ENCODE measurements at places on chromosomes 3 and 15. TPM values are rescaled to one million over a fixed set of nuclear protein-coding genes. Genes with fewer than 3 reads are reported as not detected.

DNA sequence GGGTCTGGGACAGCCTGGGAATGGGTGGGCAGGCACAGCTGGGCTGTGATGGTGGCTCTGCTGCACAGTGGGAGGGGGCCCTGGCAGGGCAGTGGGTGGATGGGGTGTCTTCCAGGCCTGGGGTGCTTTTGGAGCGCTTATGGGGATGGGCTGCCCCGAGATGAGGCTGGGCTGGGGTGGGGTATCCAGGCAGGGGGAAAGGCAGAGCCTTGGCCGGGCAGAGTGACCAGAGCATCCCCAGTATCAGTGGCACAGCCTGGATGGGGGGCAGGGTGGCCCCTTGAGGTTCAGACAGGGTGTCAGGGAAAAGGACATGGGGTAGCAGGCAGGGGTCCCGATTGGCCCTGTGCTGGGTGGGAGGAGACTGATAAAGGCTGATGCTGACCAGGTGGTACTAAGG is 26.6 kb downstream of the HDAC11 start:
- no peak for DNase-seq

DNA sequence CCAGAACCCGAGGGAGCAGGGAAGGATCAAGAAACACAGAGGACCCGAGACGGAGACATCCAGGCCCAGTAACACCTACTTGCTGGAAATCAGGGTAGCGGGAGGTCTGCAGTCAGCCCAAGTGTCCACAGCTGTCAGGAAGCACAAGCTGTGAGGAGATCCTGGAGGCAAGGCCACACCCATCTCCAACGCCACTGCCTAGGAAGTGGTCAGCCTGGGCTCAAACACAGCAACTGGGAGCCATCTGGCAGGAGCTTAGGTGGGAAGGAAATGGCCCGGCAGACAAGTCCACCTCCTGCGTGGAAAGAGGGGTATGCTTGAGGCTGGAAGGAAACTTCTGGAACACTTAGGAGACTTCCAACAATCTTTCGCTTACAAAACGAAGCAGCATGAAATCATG is 407.1 kb downstream of the VPS13C start:
- DNase-seq, result no peak

- no peak for DNase-seq
These were observed 250.3 kb upstream of the RASGRP1 start for GRCh38 chr15:38814891-38815290.

DNA sequence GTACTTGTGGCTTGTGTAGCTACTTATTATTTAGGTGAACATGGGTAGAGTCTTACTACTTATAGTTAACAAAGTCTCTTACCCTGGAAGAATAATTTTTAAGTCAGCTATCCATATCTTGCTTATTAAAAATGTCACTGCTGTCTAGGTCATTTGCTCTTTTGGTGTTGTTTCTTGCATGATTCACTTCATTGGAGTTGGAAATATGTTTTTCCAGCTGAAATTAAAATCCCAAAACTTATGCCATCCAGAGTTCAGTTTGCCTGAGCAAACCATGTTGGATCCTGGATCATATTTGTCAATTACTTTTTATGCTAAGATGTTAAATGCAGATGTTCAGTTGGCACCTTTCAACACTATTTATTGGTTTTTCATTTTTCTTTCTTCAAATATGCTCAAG is 421.0 kb upstream of the RBMS3 start:
- DNase-seq, result no peak

GRCh38 chr15:62850791-62851291 is 191.7 kb upstream of the TPM1 start:
- DNase-seq, result no peak

DNA sequence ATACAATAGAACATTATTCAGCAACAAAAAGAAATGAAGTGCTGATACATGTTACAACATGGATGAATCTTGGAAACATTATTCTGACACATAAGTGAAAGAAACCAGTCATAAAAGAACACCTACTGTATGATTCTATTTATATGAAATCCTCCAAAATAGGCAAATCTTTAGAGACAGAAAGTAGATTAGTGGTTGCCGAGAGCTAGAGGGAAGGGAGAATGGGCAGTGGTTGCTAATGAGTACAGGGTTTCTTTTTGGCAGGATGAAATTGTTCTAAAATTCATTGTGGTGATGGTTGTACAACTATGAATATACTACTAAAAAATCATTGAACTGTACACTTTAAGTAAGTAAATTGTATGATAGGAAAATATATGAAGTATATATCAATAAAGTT is 6.3 kb upstream of the LRRC58 start:
- no peak for DNase-seq

- no peak for DNase-seq
These were observed 99.4 kb downstream of the FLNB start for GRCh38 chr3:58107597-58107996.

GRCh38 chr15:57656434-57656833 is 50.1 kb upstream of the POLR2M start:
- DNase-seq, result no peak

DNA sequence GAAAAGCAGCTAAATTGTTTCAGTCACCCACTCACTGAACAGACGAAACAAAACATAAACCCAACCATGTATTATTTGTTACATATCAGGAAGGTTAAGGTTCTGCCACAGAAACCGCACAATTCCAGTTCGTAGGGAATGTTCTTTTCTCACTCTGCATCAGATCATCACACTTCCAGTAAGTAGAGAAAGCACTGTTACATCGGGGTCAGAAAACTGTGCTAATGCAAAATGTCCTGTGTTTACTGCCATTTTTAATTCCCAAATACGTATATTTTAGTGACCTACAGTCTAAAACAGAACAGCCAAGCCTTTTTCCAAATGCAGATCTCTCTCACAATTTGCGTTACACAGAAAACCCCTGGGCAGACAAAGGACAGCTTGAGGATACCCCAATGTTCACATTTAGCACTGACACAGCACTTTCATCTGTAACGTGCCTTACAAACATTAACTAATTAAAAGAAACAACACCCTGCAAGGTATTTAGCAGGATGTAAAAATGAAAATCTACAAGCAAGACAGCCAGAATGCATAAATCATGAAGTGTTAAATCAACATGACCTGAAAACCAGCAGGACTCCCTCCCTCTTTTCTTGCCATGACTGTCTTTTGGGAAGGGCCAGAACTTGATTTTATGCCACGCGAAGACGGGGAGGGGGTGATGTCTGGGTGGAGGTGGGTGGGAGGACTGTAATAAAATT is 34.8 kb upstream of the SKIL start:
- no peak for DNase-seq

TGM5 gene
- 0.03 TPM for polyA plus RNA-seq

DNA sequence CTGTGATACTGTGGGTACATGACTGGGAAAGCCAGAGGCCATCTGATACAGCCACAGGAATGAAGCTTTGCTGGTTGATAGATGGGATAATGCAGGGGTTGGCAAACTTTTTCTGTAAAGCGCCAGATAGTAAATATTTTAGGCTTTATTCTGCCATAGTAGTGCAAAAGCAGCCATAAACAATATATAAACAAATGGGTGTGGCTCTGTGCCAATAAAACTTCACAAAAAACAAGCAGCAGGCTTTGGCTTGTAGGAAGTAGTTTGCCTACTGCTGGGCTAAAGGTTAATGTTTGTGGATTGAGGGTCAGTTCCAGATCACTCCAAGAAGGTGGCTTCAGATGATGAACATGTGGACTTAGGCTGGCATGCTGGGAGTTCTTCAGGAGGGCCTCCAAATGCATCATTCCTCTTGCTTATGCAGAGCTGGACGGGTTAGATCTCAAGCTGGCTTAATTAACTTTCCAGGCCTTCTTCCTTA is 305.7 kb downstream of the RPLP1 start:
- no peak for DNase-seq

KBTBD8 gene
- 1.6 TPM for polyA plus RNA-seq

GRCh38 chr15:60966316-60966715 is 262.8 kb downstream of the RORA start:
- no peak for DNase-seq

GPX1 gene
- polyA plus RNA-seq, result 115 TPM

DNA sequence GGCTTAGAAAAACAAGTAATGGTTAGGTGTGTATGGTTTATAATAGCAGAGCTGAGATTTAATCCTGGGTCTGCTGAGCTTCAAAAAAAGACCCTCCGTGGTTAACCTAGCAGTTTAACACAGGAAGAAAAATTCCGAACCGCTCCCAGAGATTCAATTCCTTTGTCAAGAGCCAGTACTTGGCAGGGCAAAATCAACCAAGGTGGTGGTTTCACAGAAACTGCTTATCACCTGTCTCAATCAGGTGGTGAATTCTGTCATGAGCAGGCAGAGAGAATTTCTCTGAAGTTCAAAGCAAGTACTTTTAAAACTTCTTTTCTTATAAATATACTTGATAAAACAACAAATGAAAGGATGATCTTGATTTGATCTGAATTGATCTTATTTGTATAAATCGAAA is 17.2 kb downstream of the SYNPR start:
- DNase-seq, result no peak

SLC22A14 gene
- 0.40 TPM for polyA plus RNA-seq

DNA sequence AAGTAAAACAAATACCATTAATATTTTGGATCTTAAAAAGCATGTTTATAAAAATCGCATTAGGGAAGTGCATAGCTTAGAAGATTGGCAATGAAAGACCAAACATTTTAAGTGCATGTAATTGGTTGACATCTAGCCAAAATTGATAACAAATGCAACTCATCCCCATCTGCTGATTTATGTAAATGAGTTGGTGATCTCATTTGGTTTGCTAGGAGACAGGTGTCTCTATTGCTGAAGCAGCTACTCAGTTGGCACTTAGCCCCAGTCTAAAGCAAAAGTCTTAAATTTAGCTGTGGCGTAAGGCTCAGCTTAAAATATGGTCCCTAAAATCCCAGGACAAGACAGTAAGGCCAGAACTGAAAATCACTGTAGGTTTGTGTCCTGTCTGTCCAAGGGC is 113.5 kb upstream of the CHL1 start:
- DNase-seq, result no peak

GRCh38 chr3:162769564-162769963 is 1273.0 kb downstream of the OTOL1 start:
- no peak for DNase-seq

DNA sequence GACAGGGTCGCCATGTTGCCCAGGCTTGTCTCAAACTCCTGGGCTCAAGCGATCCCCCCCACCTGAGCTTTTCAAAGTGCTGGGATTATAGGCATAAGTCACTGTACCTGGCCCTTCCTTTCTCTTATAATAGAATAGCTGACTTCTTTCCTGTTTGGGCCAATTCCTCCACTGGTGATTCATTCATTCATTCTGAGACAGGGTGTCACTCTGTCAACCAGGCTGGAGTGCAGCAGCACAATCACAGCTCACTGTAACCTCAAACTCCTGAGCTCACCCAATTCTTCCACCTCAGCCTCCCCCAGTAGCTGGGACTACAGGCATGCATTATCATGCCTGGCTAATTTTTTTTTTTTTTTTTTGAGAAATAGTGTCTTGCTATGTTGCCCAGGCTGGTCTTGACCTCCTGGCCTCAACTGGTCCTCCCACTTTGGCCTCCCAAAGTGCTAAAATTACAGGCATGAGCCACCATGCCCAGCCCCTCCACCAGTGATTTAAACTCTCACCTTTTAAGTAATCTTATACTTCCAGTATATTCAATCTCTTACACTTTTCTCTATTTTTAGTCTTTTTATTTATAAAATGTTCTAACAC is 20.9 kb downstream of the GNB4 start:
- DNase-seq, result no peak

CA12 gene
- 151 TPM for polyA plus RNA-seq

DNA sequence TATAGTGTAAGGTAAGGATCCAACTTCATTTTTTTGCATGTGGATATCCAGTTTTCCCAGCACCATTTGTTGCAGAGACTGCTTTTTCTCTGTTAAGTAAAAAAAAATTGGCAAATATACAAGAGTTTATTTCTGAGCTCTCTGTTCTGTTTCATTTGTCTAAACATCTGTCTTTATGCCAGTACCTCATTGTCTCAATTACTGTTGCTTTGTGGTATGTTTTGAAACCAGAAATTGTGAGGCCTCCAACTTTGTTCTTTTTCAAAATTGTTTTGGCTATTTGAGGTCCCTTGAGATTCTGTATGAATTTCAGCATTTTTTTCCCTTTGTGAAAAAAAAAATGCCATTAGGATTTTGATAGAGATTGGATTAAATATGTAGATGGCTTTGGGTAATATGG is 150.5 kb downstream of the MINAR1 start:
- DNase-seq, result no peak

CDCP1 gene
- 1.2 TPM for polyA plus RNA-seq

- DNase-seq, result no peak
These were observed 251.3 kb upstream of the HES1 start for GRCh38 chr3:193884652-193885051.

GRCh38 chr15:39260791-39261190 is 320.1 kb upstream of the THBS1 start:
- DNase-seq, result no peak

Measured in right renal pelvis (tissue), 4 donors.